ENCODE measurements at places on chromosomes 13 and 19.

GRCh38 chr13:76038920-76039716 lies 403.0 kb downstream of the LMO7 start:
- DNase-seq = no peak

- no peak for DNase-seq
Observed at GRCh38 chr13:37700887-37701286, 102.3 kb upstream of the POSTN start.

DNA sequence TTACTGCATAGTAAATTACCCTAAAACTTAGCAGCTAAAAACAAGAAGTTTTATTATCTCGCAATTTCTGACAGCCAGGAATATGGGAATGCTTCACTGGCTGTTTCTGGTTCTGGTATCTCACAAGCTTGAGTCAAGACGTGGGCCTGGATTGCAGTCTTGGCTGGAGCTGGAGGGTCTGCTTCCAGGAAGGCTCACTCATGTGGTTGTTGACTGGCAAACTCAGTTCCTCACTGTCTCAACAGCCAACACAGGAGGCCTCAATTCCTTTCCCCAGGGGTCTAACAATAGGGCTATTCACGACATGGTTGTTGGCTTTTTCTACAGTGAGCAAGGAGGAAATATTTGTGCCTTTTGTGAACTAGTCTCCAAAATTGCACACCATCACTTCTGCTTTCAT lies 146.3 kb downstream of the GPC5 start:
- no peak for DNase-seq

DNA sequence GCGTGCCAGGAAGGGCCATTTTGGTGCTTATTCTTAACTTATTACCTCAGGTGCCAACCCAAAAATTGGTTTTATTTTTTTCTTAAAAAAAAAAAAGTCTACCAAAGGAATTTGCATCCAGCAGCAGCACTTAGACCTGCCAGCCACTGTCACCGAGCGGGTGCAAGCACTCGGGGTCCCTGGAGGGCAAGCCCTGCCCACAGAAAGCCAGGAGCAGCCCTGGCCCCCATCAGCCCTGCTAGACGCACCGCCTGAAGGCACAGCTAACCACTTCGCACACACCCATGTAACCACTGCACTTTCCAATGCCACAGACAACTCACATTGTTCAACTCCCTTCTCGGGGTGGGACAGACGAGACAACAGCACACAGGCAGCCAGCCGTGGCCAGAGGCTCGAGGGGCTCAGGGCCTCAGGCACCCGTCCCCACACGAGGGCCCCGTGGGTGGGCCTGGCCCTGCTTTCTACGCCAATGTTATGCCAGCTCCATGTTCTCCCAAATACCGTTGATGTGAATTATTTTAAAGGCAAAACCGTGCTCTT lies 49.3 kb downstream of the RAB20 start:
- no peak for DNase-seq

DNA sequence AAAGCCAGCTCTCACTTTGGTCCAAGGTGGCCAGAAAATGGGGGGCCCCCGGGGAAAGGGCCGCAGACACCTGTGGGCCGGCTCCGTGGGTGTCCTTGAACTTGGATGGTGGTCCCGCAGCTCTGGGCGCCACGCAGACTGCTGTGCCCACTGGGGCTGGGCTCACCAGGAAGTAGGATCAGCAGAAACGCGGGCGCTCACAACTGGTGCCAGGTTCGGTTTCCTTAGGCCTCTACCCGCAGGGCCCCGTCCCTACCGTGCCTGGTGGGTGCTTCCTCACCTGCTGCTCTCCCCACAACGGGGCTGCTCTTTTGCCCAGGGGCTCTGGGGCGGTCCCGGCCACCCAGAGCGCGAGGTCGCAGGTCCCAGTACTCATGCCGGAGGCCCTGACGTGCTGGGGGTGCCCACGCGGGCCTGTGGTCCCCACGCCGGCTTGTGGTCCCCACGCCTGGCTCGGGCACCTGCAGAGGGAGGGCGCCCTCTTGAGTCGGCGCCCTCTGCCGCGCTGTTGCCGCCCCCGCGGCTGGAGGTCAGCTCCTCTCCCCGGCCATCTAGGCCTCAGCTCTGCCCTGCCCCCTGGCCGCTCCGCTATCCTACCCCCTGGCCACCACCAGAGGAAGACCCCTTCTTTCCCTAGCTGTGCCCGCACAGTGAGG lies 1303.6 kb downstream of the UQCRFS1 start:
- DNase-seq = no peak

GRCh38 chr19:18961767-18962620 lies 21.0 kb upstream of the HOMER3 start:
- DNase-seq = no peak

Measured in fibroblast of upper back skin (primary cell).